ENCODE measurements at places on chromosomes 11 and 22. TPM values are rescaled to one million over a fixed set of nuclear protein-coding genes. Genes with fewer than 3 reads are reported as not detected.

VPREB1 gene
- total RNA-seq: not detected

CASP1 gene
- 50.4 TPM for total RNA-seq

ZP1 gene
- total RNA-seq: not detected

GPHA2 gene
- total RNA-seq: not detected

SOX6 gene
- total RNA-seq: not detected

C1QTNF4 gene
- 0.51 TPM for total RNA-seq

NLRP14 gene
- total RNA-seq: not detected

CD151 gene
- 18.5 TPM for total RNA-seq

NXPE4 gene
- not detected for total RNA-seq

OR52H1 gene
- 0.56 TPM for total RNA-seq

NCAM1 gene
- not detected for total RNA-seq

FGF19 gene
- total RNA-seq: not detected

PRR5 gene
- 30.7 TPM for total RNA-seq

MS4A1 gene
- 1.4 TPM for total RNA-seq

OR51E2 gene
- not detected for total RNA-seq

FOLR3 gene
- not detected for total RNA-seq

LDHAL6A gene
- 0.86 TPM for total RNA-seq

TMEM121B gene
- 0.27 TPM for total RNA-seq

ROBO3 gene
- 51.3 TPM for total RNA-seq

PKDREJ gene
- total RNA-seq: not detected

RIC8A gene
- 94.5 TPM for total RNA-seq

SLC25A18 gene
- total RNA-seq: not detected

NPAS4 gene
- total RNA-seq: not detected

Measured in naive thymus-derived CD4-positive, alpha-beta T cell (primary cell).